CD4-positive, alpha-beta memory T cell (primary cell): ENCODE measurements at places on chromosomes 1 and 21. TPM values are rescaled to one million over a fixed set of nuclear protein-coding genes. Genes with fewer than 3 reads are reported as not detected.

Gene GUCA2A
- total RNA-seq: not detected

Gene EPS8L3
- not detected for total RNA-seq

Gene TMEM35B
- 51.7 TPM for total RNA-seq

Gene CD52
- total RNA-seq: 1,324 TPM

Gene LYPD8
- not detected for total RNA-seq

DNA sequence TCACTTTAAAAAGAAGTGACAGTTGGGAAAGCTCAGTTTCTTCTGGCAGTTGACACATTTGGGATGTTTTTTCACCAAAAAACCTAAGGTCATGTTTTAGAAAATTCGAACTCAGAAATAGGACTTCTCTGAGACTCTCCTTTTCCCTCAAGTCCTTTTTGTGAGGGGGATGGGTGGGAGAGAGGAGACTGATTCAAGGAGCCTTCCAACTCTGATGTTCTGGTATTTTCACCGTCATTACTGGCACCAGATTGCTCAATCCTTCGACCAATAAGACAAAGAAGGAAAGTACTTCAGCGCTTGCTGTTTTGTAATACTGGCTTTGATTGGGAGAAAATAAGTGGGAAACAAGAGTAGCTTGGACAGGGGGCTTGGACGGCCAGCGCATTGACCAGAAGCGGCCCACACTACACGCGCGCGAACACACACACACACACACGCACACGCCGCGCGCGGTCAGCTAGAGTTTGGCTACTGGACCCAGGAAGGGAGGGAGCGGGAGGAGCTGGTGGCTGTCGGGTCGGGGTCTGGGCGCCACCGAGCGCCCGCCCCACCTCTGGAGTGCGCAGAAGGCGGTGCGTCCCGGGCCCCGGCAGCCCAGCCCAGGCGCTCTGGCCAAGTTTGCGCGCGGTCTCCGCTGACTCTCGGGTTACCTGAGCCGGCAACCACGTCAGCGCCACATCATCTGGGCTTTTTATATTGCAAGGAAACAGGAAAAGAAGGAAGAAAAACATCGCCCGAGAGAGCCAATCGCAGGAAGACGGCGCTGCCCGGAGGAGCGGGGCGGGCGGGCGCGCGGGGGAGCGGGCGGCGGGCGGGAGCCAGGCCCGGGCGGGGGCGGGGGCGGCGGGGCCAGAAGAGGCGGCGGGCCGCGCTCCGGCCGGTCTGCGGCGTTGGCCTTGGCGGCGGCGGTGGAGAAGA, at the start of gene KCNK1:
Gene KCNK1 (plus strand): TSS at position 855 of the 921 bp plus-strand sequence. CDS start 66 bp downstream, at position 921.
- DNase-seq: no peak

GRCh38 chr1:162391790-162392563, 10.4 kb downstream of the C1orf226 start:
- DNase-seq: no peak

DNA sequence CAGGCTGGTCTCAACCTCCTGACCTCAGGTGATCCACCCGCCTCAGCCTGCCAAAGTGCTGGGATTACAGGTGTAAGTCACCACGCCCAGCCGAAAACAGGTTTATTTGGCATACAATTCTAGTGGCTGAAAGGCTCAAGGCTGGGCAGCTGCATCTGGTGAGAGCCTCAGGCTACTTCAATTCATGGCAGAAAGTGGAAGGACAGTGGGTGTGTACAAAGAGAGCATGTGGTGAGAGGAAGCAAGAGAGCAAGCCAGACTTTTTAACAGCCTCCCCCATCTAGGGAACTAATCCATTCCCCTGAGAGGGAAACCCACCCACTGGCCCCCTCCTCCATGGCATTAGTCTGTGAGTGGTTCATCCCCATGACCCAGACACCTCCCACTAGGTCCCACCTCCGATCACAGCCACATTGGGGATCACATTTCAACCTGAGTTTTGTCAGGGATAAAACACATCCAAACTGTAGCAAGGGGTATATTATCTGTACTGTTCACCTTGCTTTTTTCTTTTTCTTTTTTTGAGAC, 9.5 kb downstream of the BMP8A start:
- DNase-seq: no peak

DNA sequence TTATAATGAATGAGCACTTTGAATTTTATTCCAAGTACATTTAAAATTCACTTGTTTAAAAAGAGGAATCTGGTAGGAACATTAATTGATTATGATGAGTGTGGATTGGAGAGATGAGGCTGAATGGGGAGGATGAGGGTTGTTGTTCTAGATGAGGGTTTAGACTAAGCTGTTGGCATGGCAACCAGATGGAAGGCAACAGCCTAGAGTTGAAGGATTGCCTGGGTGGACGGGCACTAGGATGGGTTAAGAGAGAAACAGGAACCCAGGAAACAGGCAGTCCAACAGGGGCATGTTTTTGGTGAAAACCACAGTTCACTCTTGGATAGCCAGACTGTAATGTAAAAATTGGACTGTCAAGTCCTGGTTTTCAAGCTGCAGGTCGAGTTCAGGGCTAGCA, 125.5 kb downstream of the CHRM3 start:
- no peak for DNase-seq

- DNase-seq: no peak
Observed at GRCh38 chr1:214475746-214476145, 75.7 kb downstream of the PTPN14 start.

- DNase-seq: no peak
Observed at GRCh38 chr1:171794085-171794484, 12.6 kb downstream of the METTL13 start.

DNA sequence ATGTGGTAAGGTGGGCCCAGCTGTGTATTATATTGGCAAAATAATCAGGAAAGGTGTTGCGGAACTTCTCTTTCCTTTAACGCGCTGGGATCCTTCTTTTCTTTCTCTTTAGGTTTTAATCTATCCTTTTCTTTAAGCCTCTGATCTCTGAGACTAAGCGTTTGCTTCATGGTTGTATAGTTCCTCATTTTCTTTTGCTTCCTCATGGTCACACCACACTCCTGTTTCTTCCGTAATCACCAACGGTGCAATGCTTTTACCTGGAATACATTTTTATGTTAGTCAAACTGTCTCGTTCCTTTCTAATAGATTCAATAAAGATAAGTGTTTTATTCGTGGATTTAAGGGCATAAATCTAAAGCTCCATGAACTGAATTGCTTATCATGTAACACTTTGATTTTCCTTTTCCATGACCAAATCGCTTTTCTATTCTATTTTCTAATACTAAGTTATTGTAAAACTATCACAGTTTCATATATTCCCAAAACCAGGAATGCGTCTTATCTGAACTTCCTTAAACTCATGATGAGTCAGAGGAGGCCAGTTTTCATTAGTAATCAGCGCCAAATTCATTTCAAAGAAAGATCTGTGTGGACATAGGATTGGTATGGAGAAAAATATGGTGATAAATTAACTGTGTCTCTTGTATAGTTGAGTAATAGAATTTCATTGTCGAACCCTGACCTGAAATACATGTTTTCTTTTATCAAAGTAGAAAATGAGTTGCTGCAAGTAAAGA, 12.2 kb downstream of the SDCCAG8 start:
- DNase-seq: no peak

GRCh38 chr1:13823126-13823880, 123.3 kb downstream of the PRDM2 start:
- no peak for DNase-seq

DNA sequence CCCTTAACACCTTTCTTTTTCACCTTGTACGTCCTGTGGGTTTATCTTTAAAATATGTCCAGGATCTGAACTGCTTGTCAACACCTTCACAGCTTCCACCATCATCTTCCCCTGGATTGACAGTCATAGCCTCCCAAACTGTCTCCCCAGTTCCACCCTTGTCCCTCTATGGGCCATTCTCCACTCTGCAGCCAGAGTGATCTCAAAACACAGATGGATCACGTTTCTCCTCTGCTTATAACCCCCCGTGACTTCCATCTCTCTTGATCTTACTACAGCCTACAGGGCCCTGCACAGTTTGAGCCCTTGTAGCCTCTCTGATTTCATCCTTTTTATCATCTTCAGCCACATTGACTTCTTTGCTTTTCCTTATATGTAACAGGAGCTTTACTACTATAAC, 4.3 kb downstream of the INSRR start:
- DNase-seq: no peak

GRCh38 chr1:185464777-185465176, 147.7 kb upstream of the IVNS1ABP start:
- no peak for DNase-seq

GRCh38 chr1:229844675-229845074, 218.6 kb downstream of the URB2 start:
- DNase-seq: no peak

DNA sequence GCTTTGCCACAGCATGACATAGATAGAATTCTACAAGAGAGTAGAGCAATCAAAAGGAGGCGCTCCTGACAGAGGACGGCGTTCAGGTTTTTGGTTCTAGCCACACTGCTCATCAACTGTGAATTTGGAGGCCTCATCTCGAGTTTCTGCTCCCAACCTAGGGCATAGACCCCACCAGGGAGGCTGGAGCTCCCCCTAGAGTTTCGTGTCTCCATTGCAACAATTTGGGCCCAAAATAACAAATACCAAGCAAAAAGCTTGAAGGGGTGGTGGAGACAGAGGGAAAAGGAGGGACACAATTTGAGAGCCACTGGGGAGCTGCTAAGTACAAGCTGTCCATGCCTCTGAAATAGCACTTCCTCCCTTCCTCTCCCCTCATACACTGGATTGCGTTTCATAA, 297.0 kb downstream of the GPATCH2 start:
- DNase-seq: no peak

DNA sequence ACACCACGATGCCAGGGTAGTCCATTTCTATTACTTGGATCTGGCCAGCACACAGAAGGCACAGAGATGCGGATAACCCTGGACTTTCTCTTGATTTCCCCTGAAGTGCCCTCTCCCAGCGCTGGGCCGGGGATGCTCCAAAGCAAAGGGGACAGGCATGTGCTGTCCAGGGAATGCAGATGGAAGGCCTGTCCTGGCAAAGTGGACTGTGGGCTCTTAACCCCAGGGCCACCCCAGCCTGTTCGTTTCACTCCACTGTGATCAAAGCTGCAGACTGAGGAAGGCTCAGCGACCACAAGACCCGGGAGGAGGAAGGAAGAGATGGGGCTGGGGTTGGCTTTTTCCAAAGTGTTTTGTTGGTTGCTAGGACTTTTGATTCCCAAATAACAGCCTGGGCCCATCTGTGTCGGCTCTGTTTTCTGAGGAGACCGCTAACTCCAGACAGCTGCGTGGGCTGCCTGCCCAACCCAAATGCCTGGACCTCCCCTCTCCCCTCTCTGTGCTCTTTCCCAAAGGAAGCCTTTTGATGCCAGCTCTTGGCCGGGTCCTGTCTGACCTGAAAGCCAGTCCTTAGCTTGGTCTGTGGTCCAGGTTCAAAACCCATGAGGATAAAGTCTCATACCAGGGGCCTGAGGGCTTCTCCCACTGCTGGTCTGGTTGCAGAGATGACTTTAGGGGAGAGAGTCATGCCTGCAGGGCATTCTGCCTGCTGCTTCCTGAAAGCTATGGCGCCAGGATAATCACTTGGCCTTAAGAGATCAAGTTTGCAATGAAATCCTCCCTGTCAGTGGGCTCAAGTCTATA, 119.6 kb upstream of the CD34 start:
- no peak for DNase-seq

- no peak for DNase-seq
Observed at GRCh38 chr21:43373362-43374227, 53.3 kb downstream of the SIK1 start.

GRCh38 chr1:62481681-62482080, 44.8 kb downstream of the USP1 start:
- no peak for DNase-seq

DNA sequence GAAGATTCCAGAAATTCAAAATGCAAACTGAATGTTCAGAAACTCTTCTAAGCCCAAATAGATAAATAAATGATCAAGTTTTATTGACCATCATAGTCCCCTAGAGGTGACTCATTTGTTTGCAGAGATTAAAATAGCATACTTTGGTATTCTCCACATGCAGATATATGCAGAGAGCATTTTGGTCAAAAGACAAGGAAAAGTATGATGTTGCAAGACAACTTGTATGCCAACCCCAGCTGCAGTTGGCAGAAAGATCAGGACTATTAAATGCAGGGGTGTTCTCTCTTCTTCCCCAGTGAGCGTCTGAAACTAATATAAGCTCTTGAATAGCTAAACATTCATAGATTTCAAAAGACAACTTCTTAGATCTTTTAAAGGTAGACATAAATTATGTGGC, 404.9 kb downstream of the LTN1 start:
- no peak for DNase-seq

DNA sequence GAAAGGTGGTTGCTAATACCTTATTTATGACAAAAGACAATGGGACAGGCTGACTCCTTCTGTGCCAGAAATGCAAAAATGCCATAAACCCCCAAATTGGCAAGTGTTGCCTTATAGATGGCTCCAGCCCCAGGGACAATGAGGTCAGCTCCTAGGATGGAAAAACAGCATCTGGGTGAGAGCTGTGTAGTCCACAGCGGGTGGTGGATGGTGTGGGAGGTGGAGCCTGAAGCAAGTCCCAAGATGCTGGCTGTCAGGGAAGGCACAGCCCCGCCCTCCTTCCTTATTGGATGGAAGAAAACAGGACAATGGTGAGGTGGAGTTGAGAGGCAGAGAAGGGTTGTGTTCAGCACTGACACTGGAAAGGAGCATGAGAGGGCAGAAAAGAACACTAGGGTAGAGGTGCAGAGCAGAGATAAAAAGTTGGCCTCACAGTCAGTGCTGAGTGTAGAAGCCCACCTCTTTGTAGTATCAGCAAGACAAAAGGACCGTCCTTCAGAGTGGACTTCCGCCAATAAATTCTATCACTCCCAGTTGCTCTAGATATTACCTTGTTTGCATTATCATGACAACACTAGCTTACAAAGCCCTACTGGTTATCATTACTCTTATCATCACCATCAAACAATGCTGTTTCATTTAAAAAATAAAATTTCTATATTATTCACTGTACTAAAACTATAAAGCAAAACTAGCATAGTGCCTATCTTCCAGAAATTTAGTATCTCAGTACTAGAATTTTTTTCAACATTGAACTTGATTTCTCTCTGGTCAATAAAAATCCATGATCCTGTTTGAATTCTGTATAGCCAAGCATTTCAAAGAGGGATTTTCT, 3.7 kb upstream of the SDE2 start:
- no peak for DNase-seq

DNA sequence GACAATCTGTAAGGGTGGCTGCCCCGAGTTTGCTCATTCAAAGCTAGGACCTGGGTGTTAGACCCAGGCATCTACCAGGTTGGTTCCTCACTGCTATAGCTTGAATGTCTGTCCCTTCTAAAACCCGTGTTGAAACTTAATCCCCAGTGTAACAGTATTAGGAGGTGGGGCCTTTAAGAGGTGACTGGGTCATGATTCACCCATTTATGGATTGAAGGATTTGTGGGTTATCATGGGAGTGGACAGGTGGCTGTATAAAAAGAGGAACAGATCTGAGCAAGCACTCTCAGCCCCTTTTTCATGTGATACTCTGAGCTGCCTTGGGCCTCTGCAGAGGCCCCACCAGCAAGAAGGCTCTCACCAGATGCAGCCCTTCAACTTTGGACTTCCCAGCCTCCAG, 29.4 kb downstream of the PSMG1 start:
- no peak for DNase-seq

- DNase-seq: no peak
Observed at GRCh38 chr1:53065391-53065790, 3.4 kb downstream of the PODN start.
